ENCODE measurements at places on chromosomes 3 and 15. TPM values are rescaled to one million over a fixed set of nuclear protein-coding genes. Genes with fewer than 3 reads are reported as not detected.

RLBP1 gene
- 6.6 TPM for total RNA-seq

GRCh38 chr3:7667774-7668173 lies 806.9 kb downstream of the GRM7 start:
- DNase-seq, result no peak

DNA sequence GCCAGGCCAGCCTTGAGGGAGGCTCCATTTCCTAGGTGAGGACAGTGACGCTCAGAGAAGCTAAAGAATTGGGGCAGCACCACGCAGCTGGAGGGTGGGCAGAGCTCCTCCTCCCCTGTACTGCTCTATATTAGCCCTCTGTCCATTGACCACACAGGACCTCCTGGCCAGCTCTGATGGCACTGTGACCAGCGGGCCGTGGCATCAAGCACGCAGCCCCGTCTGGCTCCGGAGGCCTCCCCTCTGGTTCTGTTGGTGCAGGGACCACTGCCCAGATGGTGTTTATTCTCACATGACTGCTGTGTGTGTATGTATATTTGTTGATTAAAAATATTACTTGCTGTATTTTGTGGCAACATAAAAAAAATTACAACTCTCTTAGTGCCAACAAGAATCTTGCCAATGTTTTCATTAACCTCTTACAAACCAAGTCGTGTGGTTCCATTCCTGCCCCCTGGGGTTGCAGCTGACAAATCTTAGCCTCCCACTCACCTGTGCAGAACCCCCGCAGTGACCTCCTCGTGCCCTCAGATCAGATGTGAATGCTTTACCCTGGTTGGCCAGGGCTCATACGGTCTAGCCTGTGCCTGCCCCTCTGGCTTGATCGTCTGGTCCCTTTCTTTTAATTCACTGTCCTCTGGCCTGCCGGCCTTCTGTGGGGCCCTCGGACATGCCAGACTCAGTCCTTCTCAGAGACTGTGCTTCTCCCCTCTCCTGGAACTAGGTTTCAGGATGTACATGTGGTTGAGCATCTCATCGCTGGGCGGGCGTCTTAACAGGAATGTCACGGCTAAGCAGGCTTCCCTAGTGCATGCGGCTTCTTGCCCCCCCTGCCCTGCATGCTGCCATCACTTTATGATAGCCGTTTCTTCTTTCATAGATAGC lies 14.8 kb downstream of the CHCHD6 start:
- no peak for DNase-seq

PPM1L gene
- total RNA-seq, result under 0.01 TPM

GRCh38 chr3:134092208-134092701 lies 62.5 kb upstream of the SLCO2A1 start:
- DNase-seq, result no peak

VGLL3 gene
- not detected for total RNA-seq

DNA sequence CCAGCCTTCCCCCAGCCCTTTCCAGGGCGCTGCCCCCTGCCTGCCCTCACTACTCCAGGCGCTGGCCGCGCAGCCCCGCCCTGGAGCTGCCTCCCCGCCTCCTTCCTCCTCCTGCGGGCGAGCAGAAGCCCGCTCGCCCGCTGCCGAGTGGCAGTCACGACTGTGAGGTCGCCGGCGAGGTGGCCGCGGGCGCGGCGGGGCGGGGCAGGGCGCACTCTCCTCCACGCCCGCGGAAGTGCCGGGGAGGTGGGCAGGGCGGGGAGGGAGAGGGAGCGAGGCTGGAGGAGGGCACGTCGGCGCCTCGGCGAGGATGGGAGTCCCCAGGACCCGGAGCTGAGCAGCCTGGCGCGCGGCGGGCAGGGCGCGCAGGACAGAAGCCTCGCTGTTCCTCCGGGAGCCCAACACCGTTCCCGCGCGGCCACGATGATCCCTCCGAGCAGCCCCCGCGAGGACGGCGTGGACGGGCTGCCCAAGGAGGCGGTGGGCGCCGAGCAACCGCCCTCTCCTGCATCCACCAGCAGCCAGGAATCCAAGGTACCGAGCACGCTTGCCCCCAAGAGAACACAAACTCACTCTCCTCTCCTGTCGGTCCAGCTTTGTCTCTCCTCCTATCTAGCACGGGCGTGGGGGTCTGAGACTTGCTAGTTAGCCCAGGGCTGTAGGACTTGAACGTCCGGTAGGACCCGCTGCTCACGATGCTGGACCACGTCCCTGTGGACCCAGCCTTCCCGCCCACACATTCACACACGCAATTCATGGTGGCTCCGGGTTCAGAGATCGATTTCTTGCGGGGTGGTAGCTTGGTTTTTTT lies at the start of gene STAC:
TSS of gene STAC (plus strand) at position 284 of the 811 bp plus-strand sequence. CDS start at position 424, 140 bp downstream.
- DNase-seq, result peak; percentile 72

CIB2 gene
- 29.7 TPM for total RNA-seq

DNA sequence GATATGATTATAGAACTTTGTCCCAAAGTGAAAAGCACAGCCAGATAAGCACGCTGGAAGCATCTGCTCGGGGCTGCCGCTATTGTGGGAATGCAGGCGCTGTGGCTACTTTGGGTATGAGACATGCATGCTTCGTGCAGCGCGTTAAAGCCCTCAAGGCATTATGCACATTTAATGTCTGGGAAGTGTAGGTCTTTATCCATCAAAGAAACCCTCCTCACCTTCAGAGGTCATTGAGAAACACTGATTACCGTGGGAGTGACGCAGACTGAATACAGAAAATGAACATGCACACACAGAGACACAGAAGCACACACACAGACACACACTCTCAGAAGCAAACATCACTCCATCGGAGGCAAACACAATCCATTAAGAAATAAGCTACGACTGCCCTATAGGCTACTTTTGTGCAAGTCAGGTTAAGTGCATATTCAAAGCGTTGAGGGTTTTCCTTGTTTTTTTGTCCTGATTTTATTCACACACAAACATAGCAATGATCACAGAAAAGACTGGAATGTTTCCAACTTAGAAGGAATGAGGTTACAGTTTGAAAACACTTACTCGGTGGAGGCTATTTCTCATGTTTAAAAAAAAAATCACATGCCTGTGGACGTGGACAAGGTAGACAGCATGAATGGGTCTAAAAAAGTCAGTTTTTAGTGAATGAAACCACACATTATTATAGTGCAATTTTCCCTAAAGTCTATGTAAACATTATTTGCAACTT lies 68.5 kb downstream of the PLCH1 start:
- peak; percentile 34 for DNase-seq

REC114 gene
- total RNA-seq, result not detected

GOLGA6L4 gene
- total RNA-seq, result 0.58 TPM

DNA sequence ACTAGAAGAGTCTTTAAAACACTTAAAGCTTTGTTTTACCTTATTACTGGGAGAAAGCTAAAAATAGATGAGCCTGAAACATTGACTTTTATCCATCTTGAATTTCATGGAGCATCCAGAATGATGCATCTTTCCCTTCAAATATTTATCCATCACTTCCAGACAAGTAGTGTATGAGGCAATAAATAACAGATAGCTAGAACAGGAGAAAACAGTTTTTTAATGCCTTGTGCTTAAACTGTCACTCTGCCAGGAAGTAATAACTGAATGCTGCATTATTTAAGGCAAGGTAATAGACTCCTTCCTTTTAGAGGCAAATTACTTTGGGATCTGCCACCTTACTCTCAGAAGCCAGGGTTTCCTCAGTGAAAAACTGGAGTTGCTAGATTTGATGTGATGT lies 225.8 kb upstream of the NAALADL2 start:
- no peak for DNase-seq

DNA sequence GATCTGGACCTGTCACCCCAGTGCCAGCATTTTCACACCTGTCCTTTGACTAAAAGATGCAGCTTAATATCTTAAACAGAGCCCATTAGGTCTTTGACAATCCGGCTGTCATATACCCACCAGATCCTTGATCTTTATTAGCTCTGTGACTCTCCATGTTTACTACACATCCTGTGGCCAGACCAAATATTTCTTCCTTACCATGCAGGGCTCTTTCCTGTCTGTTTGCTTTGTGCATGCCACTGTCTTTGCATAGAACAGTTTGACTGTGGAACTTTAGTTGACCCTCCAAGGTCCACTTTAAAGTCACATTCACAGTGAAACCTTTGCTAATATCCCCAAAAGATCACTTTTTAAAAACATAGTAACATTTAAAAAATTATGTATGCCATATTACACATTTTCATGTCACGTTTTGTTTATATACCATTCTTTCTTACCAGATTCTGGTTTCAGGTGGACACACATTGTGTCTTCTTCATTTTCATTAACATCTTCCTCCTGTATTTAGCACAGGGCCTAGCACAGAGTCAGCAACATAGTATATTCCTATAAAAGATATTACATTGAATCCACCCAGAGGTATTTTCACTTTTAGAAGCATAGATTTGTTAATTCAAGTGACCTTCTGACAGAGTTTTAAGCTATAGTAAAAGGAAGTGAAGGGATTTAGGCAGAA lies 95.8 kb downstream of the RAP2B start:
- no peak for DNase-seq

DNA sequence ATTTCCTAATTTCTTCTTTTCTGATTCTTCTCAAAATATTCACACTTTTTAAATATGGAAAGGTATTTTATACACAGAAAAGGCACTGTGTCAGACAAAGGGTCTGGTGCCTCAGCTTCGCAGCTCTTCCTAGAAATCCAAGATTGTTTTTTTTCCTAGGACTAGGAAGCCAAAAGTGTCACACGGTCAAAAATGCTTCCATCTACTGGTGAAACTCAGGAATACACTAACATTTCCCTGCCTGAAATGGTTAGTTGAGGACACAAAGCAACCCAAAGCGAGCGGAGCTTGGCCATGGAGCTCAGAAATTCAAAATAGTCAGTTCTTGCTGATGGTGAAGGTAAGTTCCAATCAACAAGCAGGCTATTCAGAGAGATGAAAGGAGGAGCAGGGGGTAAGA lies 426.5 kb upstream of the RASGRP1 start:
- peak; percentile 45 for DNase-seq

DNA sequence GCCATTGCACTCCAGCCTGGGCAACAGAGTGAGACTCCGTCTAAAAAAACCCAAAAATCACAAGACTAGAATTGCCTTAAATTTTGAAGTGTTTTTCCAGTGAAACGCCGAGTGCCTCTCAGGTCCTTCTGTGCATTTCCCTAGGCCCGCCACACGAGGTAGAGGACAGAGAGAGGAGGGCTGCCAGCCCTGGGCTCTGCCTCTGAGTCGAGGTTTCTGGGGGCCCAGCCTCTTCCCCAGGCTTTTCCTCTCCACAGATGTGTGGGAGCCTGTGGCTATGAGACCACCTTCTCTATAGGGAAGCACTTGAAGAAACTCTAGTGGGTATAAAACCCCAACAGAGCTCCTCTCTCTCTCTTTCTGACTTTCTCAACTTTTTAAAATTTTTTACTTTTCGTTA lies 10.9 kb upstream of the EHD4 start:
- no peak for DNase-seq

DNA sequence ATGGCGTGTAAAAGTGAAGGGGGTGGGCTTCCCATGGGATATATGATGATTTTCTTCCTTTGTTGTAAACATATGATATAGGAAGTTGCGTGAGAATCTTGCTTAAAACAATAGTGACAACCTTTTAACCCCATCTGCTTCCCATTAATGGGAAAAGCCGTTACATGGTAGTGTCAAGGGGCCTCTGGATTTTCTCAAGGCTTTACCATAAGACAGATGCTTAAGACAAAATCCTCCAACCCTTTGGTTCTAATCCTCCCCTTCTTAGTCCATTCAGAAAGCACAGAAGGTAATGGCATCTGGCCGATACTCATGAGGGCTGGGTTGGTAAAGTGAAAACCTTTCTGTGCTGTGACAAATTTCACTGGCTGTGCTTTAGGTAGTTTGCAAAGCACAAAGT lies 25.0 kb downstream of the DPH3 start:
- DNase-seq, result peak; percentile 22

UBL7 gene
- 111 TPM for total RNA-seq

- DNase-seq, result no peak
Measured at GRCh38 chr3:101340591-101340990, 20.2 kb upstream of the IMPG2 start.

ILDR1 gene
- not detected for total RNA-seq

GRCh38 chr3:185625784-185626183 lies 39.7 kb downstream of the SENP2 start:
- DNase-seq, result no peak

- no peak for DNase-seq
Measured at GRCh38 chr3:43764471-43764870, 73.7 kb downstream of the ABHD5 start.

ZDHHC23 gene
- total RNA-seq, result 12.1 TPM

DNA sequence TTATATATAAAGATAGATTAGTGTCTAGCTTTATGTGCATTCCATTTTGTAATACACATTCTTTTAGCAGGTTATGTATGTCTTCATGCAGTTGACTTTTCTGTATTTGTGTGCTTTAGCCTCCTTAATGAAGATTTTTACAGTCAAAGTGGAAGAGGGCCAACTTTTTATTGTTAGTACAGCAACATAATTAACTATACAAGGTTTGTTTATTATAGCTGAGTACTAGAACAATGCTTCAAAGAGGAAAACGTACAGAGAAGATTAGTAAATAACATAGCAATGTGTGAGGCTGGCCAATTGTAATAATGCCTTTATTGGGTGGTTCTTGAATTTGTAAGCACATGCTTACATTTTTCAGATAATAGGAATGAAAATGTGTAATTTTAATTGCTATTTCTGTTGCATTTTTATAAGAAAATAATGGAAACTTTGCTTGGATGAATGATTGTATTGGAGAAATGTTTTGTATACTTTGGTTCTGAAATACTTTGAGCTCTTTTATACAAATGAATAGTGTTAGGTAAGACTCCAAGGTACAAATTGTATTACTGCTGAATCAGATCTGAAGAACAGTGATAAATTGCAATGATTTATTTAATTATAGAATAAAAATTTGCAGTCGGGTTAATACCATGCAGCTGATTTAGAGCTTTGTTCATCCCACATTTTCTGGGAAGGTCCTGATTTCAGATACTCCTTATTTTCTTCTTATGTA lies 41.4 kb downstream of the UBE2E2 start:
- DNase-seq, result no peak

- DNase-seq, result no peak
Measured at GRCh38 chr3:184685646-184686045, 26.2 kb downstream of the MAGEF1 start.

GRCh38 chr3:174620138-174620537 lies 239.0 kb upstream of the NAALADL2 start:
- no peak for DNase-seq

DNA sequence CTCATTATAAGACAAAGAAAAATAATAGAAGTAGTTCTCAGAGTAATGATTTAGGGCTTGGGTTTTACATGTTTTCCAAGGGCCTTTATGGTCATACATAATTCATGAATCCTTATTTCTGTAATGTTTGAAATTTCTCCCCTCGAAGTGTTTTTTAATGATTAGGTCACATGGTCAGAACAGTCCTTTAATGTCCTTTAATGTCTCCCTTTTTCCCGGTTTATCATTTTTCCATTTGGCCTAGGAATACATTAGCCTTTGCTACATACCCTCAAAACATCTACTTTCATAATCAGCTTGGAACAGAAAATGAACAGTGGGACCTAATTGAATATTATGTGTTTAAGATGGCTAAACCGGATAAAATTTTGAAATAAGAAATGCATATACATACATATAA lies 159.9 kb upstream of the ROBO2 start:
- no peak for DNase-seq
